ENCODE measurements at places on chromosomes 11 and 22.

- DNase-seq, result peak; percentile 23
These were observed 36.0 kb downstream of the KCNQ1 start for GRCh38 chr11:2480874-2481220.

DNA sequence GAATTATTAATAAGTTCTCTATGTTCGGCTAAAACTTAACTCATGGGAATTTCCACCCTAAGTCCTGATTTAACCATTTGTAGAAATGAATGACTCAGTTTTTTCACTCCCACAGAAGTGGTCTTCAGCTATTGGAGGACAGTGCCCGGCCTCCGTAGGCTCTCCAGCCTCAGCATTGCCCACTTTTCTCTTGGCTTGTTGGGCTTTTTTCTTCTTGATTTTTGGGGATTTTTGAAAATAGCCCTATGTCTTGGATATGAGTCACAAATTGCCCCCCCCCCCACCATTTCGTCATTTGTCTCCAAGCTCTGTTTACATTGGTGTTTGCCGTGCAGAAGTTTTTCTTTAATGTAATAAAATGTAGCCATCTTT is 66.7 kb downstream of the PACS1 start:
- DNase-seq, result no peak

GRCh38 chr22:41369837-41370236 is 11.9 kb upstream of the TEF start:
- no peak for DNase-seq

GRCh38 chr11:106621484-106621883 is 396.8 kb downstream of the GUCY1A2 start:
- no peak for DNase-seq

DNA sequence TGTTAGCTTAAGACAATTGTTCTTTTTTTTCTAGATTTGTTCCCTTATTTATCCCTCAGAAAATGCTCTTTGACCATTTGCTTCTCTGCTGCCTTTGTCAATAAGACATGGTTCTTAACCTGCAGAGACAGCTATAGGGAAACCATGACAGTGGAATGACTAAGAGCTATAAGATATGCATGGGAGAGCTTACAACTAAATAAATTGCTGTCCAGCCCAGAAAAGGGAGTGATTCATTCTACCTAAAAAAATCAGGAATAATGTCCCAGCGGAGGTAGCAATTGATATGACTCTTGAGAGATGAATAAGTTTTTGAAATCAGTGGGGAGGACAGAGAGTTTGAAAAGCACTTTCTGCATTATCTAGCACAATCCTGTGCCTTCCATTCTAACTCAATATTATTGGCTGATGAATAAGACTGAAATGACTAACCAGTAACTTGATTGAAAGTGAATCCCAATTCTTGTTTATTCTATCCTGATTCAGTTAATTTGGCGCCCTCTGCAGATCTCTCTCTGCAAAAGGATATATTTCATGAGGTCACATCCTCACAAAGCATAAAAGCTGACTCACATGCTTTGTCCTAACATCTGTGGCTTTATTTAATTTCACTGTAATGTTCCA is 680.5 kb upstream of the API5 start:
- DNase-seq, result peak; percentile 1

- DNase-seq, result no peak
These were observed 383.0 kb upstream of the NARS2 start for GRCh38 chr11:78957476-78958245.

- no peak for DNase-seq
These were observed 185.2 kb downstream of the GRIK4 start for GRCh38 chr11:120696597-120697218.

DNA sequence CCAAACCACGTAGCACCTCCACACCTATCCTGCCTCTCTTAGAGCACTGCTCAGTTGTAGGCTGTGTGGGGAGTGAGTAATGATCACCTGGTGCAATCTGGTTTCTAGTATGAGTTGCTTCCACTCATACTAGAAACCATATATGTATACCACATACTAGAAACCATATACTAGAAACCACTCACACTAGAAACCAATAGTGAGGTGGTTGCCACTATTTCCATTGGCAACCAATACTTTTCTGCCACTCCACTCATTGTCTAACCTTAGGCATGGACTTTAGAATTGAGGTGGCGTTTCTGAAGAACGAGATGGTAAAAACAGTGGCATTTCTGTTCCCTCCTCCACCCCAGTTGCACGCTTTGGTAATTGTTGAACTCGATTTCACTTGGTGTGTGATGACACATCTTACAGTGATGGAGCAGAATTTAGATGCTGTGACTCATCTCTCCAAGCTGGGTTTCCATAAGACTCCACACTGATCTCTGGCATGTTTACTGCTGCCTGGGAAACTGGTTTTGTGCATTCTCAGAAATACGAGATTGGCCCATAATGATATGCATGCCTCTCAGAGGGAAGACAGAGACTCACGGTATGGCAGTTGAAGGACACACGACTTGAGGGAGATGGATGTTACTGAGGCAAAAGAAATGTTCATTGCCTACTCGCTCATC is 82.9 kb downstream of the KIRREL3 start:
- peak; percentile 88 for DNase-seq

DNA sequence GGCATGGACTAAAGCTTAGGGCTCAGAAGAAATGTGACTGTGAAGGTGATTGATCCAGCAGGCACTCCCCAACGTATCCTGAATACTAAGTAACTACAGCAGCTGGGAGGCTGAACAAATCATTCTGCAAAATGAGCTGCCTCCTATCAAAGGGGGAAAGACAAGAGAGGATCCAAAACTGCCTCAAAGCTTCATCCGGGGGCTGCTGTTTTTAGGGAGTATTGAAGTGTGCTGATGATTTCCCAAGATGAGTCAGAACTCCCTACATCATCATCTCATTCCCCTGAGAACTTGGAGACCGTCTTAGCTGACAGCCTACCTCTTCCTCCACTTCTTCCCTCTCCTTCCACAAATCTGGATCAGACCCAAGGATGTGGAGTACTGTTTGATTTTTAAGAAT is 108.4 kb upstream of the GRAMD1B start:
- DNase-seq, result no peak

DNA sequence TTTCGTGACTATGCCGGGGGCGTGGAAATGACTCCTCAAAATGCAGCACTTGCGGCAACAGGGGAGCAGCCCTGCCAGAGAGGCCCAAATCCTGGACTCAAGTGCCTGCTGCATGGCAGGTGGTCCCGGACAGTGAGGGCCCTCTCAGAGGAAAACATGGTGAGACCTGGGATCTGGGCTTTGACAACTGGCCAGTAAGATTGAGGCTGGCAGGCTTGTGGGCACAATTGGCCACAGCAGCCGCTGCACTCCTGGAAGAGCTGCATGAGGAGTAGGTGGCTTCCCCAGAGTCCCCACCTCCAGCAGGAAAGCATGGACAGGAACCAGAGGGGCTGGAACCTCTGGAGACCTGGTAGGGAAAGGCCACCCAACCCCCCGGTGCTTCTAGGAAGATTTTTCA is 13.4 kb downstream of the LINC01488 start:
- no peak for DNase-seq

DNA sequence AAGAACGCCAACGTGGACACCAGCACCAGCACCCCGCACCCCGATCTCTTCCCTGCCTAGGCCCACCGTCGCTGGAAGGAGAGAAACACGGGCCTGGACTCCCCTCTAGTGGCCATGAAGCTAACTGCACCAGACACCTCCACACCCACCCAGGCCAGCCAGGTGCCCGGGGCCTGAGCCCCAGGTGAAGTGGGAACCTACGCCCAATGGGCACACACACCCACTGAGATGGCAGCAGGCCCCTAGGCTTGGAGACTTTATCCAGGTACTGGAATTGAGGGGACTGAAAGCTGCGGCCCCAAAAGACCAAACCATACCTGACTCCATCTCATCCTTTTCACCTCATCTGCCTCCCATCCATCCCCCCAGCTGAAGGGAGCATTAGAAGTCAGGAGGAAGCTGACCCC is 81.0 kb downstream of the BUD13 start:
- peak; percentile 67 for DNase-seq

DNA sequence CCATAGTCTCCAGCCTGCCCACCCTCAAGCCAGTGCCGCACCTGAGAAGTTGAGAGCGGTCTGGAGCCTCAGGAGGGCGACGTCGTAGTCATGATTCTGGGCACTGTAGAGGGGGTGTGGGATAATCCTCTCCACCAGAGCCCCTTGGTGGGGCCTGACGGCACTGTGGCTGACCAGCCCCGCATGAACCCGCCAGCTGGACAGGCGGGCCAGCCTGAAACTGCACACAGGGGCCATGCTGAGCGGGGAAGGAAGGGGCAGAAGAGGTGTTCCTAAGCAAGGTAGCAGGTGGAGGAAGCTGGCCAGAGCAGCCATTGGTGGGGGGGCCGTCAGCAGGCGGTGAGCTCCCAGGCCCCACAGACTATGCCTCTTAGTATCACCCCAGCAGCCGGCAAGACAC is 13.1 kb downstream of the TMPRSS5 start:
- DNase-seq, result no peak

DNA sequence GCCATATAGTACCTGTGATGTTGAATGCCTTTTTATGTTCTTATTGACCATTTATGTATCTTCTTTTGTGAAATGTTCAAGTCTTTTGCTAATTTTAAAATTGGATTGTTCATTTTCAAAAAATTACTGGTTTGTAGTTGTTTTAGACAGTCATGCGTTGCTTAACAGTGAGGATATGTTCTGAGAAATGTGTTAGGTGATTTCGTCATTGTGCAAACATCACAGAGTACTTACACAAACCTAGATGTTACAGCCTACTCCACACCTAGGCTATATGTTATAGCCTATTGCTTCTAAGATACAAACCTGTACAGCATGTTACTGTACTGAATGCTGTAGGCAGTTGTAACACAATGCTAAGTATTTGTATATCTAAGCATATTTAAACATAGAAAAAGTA is 32.5 kb downstream of the PDE3B start:
- DNase-seq, result no peak

DNA sequence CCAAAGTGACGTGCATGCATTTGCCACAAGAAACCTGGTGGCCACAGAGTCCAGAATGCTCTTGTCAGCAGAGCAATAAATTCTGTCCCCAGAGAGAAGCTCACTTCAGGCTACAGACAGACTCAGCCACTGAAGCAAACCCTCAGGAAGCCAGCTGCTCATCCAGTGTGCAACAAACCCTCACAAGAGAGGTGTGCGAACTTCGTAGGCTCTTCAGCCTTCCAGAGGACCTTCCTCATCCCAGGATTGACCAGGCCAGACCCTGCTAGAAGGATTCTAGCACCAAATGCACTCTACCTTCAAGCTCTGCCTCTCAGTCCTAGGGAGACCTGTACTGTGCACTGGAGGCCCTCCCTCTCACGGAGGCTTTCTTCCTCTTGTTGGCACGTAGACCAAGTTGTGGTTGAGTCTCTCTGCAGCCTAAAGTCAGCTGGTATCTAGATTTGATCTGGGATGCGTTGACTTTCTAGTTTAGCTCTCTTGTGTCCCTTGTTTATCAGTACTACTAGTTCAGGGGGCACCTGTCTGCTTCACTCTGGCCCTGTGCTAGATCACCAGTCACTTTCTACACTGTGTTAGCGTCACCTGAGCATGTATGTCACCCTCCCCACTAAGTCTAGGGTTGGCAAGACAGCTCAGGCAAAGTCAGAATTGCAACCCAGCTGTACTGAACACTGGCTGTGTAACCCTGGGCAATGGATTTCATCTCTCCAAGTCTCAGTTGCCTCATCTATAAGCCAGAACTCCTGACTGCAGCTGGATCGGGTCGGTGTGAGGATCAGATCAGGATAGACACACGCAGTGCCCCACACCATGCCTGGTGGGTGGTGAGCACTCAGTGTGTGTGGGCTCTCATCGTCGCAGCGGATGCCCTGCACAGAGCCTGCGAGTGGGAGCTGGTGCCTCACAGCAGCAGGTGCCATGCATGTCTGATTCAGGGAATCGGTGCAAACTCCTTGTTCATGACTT is 22.1 kb upstream of the TMPRSS13 start:
- DNase-seq, result peak; percentile 41

- DNase-seq, result no peak
These were observed at the start of gene C11orf52 for GRCh38 chr11:111918390-111919256. Gene C11orf52, plus strand, starts transcription at chr11:111918913. Its CDS starts 60 bp downstream, at chr11:111918973.

DNA sequence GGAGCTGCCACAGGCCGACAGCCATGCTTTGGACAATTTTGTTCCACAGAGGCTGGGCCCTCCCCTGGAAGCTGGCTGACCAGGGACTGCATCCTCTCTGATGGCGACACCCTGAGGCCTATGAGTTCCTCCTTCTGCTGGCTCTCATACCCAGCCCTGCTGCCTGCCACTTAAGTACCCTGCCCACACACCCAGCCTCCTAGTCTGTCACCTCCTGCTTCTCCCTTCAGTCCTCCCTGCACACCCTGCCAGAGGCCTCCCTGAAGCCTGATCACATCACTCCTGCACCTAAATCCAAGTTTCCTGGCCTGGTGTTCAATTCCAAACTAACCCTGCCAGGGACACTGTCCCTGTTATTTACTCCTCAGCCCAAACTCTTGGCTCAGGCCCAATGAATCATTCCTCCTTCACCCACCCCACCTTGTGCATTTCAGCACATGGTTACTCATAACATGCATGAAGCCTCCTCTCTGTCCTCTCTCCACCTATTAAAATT is 136.7 kb upstream of the NECTIN1 start:
- DNase-seq, result no peak

DNA sequence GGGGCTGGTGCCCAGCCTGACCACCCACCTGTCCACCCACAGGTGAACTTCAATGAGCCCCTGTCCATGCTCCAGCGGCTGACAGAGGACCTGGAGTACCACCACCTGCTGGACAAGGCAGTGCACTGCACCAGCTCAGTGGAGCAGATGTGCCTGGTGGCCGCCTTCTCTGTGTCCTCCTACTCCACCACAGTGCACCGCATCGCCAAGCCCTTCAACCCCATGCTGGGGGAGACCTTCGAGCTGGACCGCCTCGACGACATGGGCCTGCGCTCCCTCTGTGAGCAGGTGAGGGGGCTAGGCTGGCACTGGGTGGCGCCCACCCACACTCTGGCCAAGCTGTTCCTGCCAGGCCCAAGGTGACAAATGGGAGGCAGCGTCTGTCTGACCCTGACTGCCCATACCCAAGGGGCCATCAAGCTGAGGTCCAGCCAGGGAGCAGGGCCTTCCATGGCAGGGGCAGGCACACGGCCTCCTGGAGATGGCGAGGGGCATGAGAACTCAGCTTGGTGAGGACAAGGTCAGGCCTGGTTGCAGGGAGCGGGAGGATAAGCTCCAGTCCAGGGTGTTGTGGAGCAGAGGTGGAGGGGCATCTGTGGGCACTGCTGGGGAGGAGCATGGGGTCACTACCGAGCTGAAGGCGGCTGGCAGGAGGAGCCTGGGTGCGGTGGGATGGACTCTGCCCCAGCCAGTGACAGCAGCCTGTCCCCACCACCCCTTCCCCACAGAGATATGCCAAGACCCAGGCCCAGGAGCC is 77.7 kb downstream of the MORC2 start:
- DNase-seq, result peak; percentile 38

GRCh38 chr11:108235192-108235591 is 12.3 kb downstream of the ATM start:
- DNase-seq, result no peak

DNA sequence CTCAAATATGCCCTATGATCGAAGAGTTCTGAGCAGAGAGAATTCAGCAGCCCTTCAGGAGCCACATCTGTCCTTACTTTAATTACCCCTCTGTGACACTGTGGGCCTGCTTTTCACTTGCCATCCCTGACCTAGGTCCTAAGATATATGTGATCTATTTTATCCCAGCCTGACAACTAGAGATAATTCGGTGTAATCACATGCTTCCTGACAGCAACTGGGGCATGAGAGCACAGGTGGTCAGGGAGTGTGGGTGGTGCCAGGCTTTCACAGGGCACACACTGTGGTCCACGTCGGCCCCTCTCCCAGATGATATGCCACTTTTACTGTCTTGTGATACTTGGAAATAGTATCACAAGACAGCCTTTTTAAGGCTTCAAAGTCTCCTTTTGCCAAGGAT is 3.9 kb downstream of the TUBA8 start:
- DNase-seq, result no peak
